ENCODE measurements at places on chromosomes 5 and 9.
A peak's percentile ranks its signal among the peaks of the same experiment; 100 is the strongest.

DNA sequence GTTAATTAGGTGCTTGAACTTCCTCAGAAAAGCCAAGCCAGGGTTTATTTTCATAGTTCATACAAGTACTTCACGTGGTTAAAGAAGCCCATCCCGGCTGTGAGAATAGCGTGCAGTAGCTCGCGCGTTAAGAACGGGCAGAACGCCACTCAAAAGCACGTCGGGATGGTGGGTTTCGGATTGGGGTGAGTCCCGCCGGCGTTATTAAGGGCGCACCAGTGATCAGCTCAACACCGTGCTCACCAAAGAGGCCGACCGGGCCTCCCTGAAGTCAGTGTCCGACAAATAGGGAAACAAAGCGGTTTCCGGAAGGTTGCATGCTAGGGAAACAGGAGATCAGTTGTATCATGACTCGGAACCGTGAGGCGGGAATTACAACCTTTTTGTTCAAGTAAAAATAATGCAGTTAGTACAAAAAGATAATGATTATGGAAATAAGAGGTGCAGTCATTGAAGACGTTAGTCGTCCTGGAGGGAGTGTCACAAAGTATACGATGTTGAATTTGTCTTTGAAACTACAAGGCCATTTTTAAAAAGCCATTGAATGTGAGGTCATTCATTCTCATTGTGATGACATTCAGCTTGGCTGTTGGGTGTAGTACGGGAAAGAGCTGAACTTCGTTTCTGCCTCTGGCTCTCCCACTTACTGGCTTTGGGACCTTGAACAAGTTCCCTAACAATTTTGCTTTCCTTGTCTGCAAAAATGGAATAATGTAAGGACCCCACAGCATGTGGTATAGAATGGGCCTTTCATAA, 992 bp downstream of the SETD9 start:
- DNase-seq: peak; percentile 74

DNA sequence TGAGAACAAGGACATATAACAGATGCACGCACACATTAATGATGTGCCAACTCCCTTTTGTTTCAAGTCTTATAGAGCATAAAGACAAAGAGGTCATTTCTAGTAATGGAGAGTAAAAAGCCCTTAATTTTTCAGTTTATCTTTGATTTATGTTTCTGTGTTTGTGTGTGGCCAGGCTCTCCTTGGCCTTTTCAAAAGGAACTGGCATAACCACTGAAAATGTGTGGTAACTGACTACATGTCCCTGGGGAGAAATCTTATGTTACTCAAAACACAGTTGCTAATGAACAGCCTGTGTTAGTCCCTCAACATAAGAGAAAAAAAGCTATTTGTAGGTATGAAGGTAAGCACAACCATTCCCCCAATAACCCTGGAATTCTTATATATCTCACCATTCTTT, 47.6 kb upstream of the SHOC1 start:
- no peak for DNase-seq

DNA sequence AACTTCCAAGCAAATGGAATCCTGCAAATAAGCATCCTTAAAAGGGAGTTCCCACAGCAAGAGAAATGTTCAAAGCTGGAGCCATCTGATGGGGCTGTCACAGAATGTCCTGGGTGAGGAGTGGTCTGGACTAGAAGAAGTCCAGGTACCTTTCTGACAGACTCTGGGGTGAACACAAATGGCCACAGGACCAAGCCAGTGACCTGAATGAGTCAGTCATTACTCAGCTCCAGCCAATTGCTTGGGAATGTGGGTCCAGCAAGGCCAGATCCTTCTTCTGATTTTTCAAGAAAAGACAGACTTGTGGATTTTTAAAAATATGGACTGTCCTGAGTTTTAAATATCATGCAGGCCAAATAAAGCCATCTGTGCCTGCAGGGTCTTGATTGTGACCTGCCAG, 30.1 kb downstream of the GALNT10 start:
- no peak for DNase-seq

GRCh38 chr9:137745541-137745991, 126.8 kb downstream of the EHMT1 start:
- no peak for DNase-seq

- no peak for DNase-seq
Observed at GRCh38 chr5:179344431-179345182, 654 bp downstream of the ADAMTS2 start.

GRCh38 chr9:116491219-116491618, 195.9 kb upstream of the TRIM32 start:
- DNase-seq: no peak

DNA sequence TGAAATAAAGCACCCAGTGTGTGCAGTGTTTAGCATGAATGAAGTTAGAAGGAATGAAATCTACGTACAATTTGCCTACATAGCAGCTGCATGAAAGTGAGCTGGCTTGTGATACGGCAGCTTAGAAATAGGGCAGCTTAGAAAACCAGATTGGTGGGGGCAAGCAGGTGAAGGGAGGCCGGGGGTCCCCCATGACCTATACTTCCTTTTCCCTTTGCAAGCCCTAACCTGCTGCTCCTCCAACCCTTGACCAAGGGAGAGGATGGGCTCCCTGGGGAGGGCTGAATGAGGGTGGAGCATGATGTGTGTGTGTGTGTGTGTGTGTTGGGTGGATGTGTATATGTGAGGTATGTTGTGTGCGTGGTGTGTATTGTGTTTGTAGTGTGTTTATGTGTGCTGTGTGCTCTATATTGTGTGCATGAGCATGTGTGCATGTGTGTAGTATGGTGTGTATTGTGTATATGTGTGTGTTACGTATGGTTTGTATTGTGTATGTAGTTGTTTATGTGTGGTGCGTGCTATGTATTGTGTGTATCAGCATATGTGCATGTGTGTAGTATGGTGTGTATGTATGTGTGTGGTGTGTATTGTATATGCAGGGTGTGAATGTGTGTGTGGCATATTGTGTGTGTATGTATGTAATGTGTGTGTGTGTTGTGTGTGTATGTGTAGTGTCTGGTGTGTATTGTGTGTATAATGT, 72.1 kb downstream of the TENT4A start:
- no peak for DNase-seq

DNA sequence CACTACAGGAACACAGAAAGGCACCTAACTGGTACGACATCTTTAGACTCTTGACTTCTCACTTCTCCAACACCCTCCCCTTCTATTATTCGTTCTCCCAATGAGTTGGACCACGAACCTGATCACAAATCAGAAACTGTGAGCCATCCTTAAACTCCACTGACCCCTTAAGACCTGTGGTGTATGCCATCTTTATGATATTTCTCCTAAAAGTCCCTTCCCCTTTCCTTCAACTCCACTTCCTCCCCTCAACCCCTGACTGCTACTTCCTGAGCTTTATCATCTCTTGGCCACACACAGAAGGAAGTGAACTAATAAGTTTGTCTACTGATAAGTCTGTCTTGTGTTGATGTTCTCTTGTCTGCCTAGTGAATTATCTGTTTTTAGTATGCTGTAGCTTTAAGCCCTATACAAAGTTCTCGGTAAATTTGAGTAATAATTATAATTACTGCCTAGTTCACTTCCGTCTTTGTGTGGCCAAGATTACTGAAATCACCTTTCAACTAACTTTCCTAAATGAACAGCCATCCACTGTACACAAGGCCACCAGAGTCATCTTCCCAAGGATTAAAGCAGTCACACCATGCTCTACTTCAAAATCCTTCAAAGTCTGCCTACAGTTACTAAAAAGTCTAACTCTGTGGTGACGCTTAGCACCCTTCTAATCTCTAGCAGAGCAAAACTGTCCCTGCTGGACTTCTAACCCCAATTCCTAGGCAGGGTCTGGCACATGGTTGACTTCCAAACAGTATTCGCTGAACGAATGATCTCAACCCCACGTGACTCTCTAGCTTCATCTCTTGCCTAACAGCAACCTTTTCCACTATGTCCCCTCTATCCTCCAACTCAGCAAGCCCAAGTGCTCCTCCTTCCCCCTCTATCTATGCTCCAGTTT, 23.2 kb downstream of the ELOVL7 start:
- no peak for DNase-seq

GRCh38 chr5:156623381-156624040, 226.6 kb upstream of the PPP1R2B start:
- DNase-seq: no peak

- DNase-seq: no peak
Observed at GRCh38 chr5:157225469-157226422, 40.2 kb upstream of the CYFIP2 start.

GRCh38 chr5:57598756-57599155, 116.1 kb upstream of the ACTBL2 start:
- no peak for DNase-seq

DNA sequence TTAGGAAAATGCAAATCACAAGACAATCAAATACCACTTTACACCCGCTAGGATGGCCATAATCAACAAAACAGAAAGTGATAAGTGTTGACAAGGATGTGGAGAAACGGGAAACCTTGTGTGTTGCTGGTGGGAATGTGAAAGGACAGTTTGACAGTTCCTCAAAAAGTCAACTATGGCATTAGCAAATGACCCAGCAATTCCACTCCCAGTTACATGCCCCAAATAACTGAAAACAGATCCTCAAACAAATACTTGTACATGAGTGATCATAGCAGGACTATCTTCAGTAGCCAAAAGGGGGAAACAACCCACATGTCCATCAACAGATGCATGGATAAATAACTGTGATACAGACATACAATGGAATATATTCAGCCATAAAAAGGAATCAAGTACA, 21.2 kb downstream of the RASGEF1C start:
- DNase-seq: no peak

- DNase-seq: no peak
Observed at GRCh38 chr9:96691326-96691725, 36.2 kb upstream of the PRXL2C start.

- DNase-seq: no peak
Observed at GRCh38 chr5:147635882-147636728, 126.2 kb upstream of the DPYSL3 start.

DNA sequence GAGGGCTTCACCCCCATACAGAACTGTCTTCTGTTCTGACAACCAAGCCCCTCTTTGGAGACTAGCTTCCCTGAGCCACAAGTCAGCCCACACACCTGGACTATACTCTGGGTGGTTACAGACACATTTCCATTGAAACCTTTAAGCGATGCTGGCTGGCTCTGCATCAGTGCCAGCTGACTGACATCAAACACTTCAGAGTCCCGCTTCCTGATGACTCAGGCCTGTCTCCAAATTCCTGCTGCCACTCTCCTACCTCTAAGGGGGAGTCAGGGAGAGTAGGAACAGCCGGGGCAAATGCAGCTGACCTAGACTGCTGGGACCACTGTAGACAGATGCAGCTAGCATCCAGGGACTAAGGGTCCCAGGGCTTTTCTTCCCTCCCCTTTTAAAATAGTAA, 59.4 kb downstream of the SIL1 start:
- no peak for DNase-seq

- no peak for DNase-seq
Observed at GRCh38 chr5:2136728-2137333, 254.1 kb upstream of the IRX4 start.

- no peak for DNase-seq
Observed at GRCh38 chr9:130988905-130989304, 20.1 kb upstream of the LAMC3 start.

DNA sequence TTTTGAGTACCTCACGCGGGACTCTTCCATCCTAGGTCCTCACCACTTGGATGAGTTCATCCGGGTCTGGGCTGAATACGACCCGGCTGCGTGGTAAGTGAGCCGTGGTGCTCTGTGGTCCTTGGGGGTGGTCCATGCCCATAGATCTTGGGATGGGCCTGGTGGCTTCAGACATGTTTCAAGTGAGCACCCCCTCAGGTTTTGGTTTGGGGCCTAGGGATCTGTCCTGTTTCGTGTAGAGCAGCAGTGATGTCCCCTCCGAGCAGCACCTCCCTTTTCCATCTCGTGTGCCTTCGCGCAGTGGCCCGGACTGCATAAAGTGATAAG, 218.9 kb downstream of the CACNA1B start:
- no peak for DNase-seq

- no peak for DNase-seq
Observed at GRCh38 chr5:176857894-176858273, 41.3 kb downstream of the HK3 start.

- DNase-seq: no peak
Observed at GRCh38 chr5:138875552-138875875, 379 bp upstream of the LRRTM2 start.

DNA sequence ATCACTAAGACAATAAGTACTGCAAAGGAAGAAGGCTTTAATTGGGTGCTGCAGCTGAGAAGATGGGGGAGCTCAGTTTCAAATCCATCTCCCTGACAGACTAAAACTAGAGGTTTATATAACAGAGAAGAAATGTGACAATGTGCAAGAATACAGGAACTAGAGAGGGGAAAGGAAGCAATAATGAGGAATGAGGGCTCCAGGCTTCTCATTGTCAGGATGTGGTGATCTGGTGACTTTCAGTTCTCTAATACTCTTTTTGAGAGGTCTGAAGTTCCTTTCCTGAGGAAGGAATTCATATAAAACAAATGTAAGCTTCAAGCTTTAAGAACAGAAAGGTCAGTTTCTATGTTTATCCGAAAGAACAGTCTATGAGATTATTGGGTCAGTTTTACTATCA, 42.5 kb upstream of the SPATA31E1 start:
- no peak for DNase-seq

- DNase-seq: no peak
Observed at GRCh38 chr9:33837138-33837537, 20.2 kb downstream of the UBE2R2 start.

DNA sequence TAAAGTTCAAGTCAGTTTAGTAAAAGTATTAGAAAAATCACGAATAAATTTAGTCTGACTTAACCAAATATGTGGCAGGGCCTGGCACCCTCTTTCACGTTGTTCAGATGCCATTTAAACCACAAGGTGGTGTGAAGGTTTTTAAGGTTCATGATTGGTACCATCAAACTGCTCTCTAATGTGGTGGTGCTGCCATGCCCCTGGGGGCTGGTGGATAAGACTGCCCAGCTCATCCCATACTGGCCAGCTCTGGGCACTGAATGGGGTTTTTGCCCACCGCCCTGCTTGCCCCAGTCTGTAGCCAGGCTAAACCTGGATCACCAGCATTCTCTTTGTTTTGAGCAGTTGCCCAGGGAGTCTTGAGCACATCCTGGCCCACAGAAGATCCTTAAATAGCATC, 159.3 kb downstream of the GABBR2 start:
- no peak for DNase-seq

GRCh38 chr5:151458314-151458713, 10.9 kb downstream of the SLC36A1 start:
- DNase-seq: no peak

DNA sequence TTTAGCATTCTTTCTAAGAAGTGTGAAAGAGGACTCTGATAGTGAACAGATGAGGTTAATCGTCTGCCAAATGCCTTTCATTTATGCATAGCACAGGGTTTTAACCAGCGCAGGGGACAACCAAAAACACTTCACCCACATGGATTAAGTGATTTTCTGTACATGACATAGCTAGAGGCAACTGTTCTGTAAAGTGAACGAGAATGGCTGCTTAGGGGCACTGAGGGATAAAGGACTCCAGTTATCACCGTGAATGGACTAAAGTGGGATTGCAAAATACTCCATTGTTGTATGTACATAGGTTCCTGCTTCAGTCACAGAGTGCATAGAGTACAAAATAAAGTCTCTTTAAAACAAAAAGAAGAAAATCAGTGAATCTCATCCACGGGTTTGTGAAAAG, 456.8 kb downstream of the DMAC1 start:
- DNase-seq: no peak

All from NCI-H2227 treated with DMSO at 0.1 percent for 48 hours (cell line).